ENCODE measurements at places on chromosomes 12 and 14.
A peak's percentile ranks its signal among the peaks of the same experiment; 100 is the strongest.

- no peak for DNase-seq
Measured at GRCh38 chr14:65073605-65074201, 28.6 kb downstream of the MAX start.

GRCh38 chr12:11868027-11868426, 202.7 kb upstream of the BCL2L14 start:
- DNase-seq = no peak

GRCh38 chr12:102549691-102550090, 69.3 kb upstream of the IGF1 start:
- DNase-seq = no peak

DNA sequence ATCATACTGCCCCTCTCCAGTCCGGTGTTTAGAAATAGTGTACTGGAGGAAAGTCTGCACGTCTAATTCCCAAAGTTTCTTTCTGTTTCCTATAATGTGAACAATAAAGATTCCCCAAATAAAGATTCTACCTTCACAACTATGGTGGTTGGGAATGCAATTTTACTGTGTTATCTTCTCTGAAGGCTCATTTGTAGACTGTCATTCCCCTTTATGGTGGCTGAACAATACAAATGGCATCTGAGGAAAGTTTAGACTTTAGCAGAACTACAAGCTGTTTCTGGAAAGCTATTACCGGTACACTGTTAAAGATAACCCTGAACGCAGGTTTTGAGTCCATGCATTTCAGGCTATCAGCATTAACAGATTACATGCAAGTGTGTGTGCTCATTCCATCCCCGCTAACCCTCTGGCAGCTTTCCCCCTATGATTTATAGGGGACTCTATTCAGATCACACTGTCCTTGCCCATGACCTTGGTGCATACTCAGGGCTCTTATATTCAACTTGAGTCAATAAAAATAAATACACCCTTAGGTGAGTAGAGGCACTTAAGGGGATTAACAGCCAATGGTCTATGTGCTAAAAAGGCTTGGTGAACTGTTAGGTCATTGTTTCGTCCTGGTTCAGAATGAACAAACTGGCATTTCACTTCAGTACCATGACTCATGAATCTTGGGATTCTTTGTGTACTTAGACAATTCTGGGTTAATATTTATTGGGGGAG, 60.7 kb upstream of the PYGL start:
- no peak for DNase-seq

DNA sequence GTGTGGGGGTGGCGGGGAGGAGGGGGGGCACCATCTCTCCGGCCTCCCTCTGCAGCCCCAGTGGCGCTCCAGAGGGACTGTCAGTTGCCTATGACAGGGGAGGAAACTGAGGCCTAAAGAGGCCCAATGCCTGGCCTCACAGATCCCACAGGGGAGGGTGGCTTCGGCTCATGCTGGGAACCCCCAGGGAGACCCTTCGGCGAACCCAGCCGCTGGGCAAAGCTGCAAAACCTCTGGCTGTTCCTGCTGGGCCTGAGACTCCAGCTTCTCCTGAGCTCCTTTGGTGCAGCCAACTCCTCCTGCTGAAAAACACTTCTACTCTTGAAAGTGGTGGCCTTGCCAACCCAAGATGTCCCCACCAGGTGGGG, 170.1 kb upstream of the RTL1 start:
- DNase-seq = no peak

- no peak for DNase-seq
Measured at GRCh38 chr12:26680727-26681455, 152.1 kb downstream of the ITPR2 start.

GRCh38 chr12:71431991-71432390, 7.6 kb upstream of the LGR5 start:
- no peak for DNase-seq

DNA sequence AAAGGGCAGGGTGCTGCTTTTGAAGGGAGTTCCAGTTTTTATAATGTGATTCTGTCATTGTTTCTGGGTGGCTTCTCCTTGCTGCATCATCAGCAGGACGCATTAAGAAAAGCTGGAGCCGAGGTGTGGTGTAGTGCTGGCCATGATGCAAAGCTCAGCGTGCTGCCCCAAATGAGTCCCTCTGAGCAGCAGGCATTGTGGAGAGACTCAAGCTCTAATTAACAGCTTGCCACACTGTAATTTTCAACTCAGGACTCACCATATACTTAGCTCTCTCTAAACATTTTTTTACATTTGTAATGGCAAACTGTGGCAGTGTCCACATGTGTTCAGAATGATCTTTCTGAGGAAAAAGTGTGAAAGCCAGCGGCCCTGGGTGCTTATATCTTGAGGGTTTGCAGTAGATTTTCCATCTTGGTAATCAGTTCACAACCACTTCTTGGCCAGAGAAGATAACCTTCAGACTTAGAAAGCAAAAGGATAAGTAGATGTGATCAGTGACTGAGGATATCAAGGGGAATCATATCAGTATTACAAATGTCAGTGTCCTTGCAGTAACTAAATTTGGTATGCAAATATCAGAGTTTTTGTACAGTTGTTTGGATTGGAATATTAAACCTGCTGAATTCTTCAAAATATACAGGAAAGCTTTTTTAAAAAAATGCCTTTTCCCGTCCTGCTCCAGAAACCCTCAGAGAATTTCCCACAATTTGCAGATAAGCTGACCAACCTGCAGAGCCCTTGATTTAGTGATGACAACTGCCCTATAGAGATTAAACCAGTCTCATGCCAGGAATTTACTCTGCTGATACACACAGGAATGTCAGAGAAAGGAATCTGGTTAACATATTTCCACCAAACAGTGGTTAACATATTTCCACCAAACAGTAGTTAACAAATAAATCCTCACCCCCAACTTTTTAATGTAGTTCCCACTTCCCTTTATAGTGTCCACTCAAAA, 63.6 kb downstream of the DAAM1 start:
- no peak for DNase-seq

DNA sequence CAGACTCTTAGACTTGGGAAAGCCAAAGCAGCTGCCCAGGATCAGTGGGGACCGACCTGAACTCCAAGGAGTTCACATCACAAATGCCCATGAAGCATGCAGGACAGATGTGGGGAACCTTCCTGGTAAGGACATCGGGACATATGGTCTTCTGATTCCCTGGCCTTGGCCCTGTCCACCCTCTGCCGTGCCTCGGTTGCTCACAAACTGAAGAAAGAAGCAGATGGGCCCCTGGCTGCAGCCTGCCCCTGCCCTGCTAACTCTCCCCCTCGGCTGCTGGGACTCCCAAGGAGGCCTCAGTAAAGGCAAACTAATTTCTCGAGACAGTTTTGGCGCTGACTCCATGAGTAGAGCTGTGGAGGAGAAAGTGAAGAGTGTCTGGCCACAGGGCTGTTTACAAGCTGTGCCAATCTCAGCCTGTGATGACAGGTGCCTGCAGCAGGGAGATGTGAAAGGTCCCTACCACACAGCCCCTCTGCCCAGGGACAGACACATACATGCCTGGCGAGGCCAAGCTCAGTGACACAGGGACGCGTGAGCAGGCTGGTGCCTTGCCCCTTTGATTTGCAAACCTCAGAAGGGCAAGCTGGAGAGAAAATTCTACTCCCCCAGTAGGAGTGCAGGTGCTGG, 48.6 kb downstream of the ISCA2 start:
- DNase-seq = no peak

DNA sequence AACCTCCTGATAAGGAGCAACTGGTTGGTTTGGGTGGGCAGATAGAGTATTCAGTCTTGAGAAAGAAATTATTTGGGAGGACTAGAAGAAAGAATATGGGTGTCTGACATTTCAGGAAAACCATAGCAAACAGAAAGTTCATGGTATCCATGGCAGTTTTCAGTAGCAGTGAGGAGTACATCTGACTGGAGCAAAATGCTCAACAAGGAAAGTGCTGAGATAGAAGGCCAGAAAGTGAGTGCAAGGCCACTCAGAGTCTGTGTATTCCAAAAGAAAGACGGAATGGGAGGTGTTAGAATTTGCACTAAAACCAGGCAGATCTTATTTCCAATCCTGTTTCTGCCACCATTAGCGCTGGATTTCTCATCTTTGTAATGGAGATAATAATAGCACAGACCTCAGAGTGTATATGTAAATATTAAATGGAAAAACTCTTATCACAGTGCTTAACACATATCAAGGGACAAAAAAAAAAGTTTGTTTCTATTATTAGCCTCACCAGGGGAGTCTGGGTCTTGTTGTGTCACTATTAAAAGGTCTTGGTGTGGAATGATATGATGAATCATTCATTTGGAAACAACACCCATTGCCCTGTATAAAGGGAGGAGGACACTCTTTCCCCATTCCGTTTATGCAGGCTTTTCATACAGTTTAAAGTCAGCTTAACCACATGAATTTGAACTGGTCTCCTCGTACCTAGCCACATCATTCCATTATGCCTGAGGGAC, 349.8 kb downstream of the IPO8 start:
- no peak for DNase-seq

GRCh38 chr12:4701395-4702190, 18.6 kb upstream of the GALNT8 start:
- no peak for DNase-seq

- DNase-seq = no peak
Measured at GRCh38 chr12:98901189-98901588, 256.1 kb downstream of the APAF1 start.

DNA sequence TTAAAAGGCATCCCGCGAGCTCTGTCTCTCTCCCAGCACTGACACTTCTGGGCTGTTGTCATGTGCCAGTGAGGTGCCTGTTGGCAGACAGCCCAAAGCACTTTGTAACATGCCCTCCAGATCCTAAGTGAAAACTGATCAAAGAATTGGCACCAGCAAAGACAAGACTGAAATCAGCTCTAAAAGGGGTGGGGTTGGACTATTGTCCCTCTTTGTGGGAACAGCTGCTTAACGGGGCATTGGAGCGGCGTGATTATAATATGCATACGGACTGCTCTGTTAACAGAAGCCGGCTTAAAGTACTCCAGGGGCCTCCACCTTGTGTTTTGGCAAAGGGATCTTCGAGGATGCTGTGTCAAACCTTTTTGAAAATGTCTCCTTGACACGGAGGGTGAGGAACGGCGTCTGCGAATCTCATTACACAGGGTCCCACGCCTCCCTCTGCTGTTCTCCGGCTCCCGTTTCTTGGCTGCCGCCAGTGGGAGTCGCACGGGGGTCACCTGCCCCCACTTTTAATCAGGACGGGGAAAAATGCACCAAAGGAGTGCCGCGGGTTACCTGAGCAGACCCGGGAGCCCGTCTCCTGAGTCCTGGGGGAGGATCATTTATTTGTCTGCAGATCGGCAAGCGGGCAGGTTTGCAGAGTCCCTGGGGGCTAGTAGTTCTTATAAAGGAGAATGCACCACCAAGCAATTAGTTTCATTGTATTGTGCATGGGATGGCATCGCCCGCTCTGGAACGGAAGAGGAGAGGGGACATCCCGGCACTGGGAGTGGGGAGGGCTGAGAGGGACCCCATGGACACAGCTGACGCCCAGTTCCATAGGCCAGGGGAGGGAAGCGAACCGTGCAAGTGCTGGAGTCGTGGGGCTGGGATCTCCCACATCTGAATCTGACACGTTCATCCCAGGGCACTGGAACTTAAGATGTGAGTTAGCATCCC, 44.3 kb downstream of the SPRING1 start:
- DNase-seq = no peak

DNA sequence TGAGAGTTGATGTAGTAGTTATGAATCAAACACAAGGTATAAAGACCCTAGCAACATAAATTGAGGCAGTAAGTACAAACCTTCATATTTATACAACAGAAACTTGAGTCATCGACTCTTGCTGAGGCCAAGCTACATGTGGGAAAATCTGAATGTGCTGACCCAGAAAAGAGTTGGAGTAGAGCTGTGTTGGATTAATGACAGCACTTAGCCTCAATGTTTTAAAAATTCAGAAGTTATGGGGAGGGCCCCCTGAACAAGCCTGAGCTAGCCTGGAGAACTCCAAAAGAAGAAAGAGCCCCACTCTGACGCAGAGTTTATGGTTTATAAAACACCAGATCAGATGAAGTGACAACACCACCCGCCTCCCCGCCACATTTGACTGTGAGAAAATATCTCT, 100.0 kb downstream of the DUSP6 start:
- no peak for DNase-seq

- DNase-seq = no peak
Measured at GRCh38 chr14:64232095-64232838, 61.9 kb downstream of the ESR2 start.

DNA sequence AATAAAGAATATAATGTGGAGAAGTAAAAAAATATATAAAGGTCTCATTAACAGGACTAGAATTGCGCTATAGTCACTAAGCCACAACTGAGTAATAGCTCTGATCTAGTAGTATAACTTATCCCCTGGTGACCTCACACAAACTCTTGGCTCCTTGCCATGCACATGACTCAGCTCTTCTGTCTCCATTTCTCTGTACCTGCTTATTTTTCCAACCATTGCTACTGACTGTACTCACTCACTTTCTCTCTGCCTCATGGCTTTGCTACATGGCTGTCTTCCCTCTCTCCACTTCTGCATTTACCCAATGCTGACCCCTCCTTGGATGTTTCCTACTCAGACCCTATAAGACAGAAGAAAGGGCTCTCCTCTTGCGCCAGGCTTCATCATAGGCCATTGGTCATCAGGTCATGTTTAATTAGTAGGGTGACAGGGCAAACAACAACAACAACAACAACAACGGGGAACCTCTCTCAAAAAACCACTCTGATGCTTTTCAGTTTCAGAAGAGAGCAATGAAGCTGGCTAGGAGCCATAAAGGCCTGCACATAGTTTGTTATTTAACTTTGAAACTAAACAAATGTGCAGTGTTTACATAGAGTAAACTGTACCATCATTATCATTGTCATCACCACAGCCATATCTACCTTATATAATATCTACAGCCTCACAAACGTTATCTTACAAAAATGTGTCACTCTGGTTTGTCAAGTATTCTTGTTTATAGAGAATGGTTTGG, 25.6 kb upstream of the KRAS start:
- DNase-seq = peak; percentile 31

DNA sequence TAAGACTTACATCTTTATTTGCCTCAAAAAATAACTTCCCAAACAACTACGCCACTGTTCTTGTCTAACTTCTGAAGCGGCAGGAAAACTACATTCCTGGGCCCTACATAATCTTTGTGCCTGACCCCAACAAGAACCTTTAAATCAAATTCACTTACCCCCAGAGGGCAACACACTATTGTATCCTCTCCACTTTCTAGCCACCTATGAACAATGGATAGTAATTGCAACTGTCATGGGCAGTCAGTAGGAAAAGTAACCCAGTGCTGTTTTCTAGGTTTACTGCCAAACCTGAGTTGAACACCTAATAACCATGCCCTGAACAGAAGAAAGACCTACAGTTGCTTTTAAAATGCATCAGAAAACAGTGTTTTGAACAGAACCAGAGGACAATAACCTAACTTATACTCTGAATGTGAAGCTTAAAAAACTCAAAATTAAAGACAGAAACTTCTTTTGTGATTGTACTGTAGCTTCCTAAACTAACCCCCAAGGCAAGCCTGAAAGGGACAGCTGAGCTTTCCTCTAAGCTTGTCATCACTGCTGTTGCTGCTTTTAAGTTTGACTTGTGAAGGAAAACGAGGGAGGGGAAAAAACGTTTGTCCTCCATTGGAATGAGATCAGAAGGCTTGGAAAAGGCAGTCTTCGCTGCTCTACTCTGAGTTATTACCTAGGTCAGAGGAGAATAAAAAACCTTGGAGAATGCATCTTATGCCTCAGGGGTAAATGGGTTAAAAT, 195.7 kb downstream of the SOX5 start:
- DNase-seq = no peak

Measured in stimulated activated CD8-positive, alpha-beta memory T cell treated with anti-CD3 and anti-CD28 coated beads, Interleukin-4, amount 100 ng/mL, for 4 hours (primary cell).